Mucosa of gallbladder (tissue), 1 donor: ENCODE measurements at places on chromosomes 6 and 20. TPM values are rescaled to one million over a fixed set of nuclear protein-coding genes. Genes with fewer than 3 reads are reported as not detected.

The FUT9 gene
- total RNA-seq, result 0.49 TPM

The COL21A1 gene
- total RNA-seq, result 3.3 TPM

The ZNF343 gene
- 12.3 TPM for total RNA-seq

The HUS1B gene
- total RNA-seq, result 0.46 TPM

The PKIB gene
- 5.5 TPM for total RNA-seq

The PPIL4 gene
- 21.1 TPM for total RNA-seq

The ARG1 gene
- total RNA-seq, result 0.89 TPM

The CGAS gene
- total RNA-seq, result 4.5 TPM

The TNNC2 gene
- total RNA-seq, result 0.81 TPM

The FRMD1 gene
- total RNA-seq, result not detected

The RIMS1 gene
- 22.2 TPM for total RNA-seq

The SLC26A8 gene
- not detected for total RNA-seq

The HLA-DQA1 gene
- 38.8 TPM for total RNA-seq

The OR2H2 gene
- total RNA-seq, result not detected

The LST1 gene
- total RNA-seq, result 18.4 TPM

The TBXT gene
- total RNA-seq, result not detected

The FAM162B gene
- total RNA-seq, result 2.7 TPM

The SHLD1 gene
- total RNA-seq, result 12.1 TPM

The ACSS1 gene
- 70.8 TPM for total RNA-seq

The UNC5CL gene
- 26.4 TPM for total RNA-seq

The APOBEC2 gene
- not detected for total RNA-seq

The PSORS1C2 gene
- total RNA-seq, result not detected

The PRSS35 gene
- 2.8 TPM for total RNA-seq

The BPIFB2 gene
- 0.17 TPM for total RNA-seq

The MMP24 gene
- 1.6 TPM for total RNA-seq

The FANCE gene
- 2.6 TPM for total RNA-seq

The PRL gene
- total RNA-seq, result not detected

The SUMO4 gene
- 1.3 TPM for total RNA-seq

The TMEM217 gene
- total RNA-seq, result 0.55 TPM

The CD24 gene
- 2,531 TPM for total RNA-seq

The HLA-DOA gene
- total RNA-seq, result 8.4 TPM

The TFAP2A gene
- 0.89 TPM for total RNA-seq

The KIAA0408 gene
- total RNA-seq, result 6.8 TPM

The ABT1 gene
- total RNA-seq, result 11.6 TPM

The SLC44A4 gene
- total RNA-seq, result 457 TPM

The CCN6 gene
- total RNA-seq, result not detected

The THBD gene
- total RNA-seq, result 11.6 TPM

The CNR1 gene
- 3.7 TPM for total RNA-seq

The TP53INP2 gene
- 59.1 TPM for total RNA-seq

The WFDC10B gene
- total RNA-seq, result 0.49 TPM

The BTNL2 gene
- not detected for total RNA-seq

The TGM3 gene
- 1.4 TPM for total RNA-seq

The FILIP1 gene
- total RNA-seq, result 22.9 TPM

The AVP gene
- total RNA-seq, result not detected

The ATP6V1G2 gene
- total RNA-seq, result 4.1 TPM

The HLA-DQB2 gene
- total RNA-seq, result 4.0 TPM

The CDH22 gene
- 0.09 TPM for total RNA-seq

The PPP1R14C gene
- 0.37 TPM for total RNA-seq

The VARS1 gene
- 49.7 TPM for total RNA-seq

The SMLR1 gene
- total RNA-seq, result 2.8 TPM

The GGTLC1 gene
- 0.40 TPM for total RNA-seq

The TRIM40 gene
- total RNA-seq, result not detected

The EPB41L1 gene
- 136 TPM for total RNA-seq

The RNF217 gene
- total RNA-seq, result 32.1 TPM

The TOX2 gene
- 4.5 TPM for total RNA-seq

The KHDC1L gene
- not detected for total RNA-seq
